ENCODE measurements at places on chromosomes 7 and 10. TPM values are rescaled to one million over a fixed set of nuclear protein-coding genes. Genes with fewer than 3 reads are reported as not detected.

The MRPS16 gene
- 60.0 TPM for total RNA-seq

The PILRA gene
- 4.4 TPM for total RNA-seq

The FAM241B gene
- not detected for total RNA-seq

The NAT16 gene
- total RNA-seq: not detected

The PARP12 gene
- 8.6 TPM for total RNA-seq

The HOXA2 gene
- 2.8 TPM for total RNA-seq

The ADAM22 gene
- 0.52 TPM for total RNA-seq
